Stimulated activated CD8-positive, alpha-beta memory T cell treated with anti-CD3 and anti-CD28 coated beads, Interleukin-12 subunit alpha, Interleukin-12 subunit beta, amount 100 ng/mL, for 4 hours (primary cell): ENCODE measurements at places on chromosomes 2 and 18.

GRCh38 chr2:133713049-133713580, 144.9 kb upstream of the NCKAP5 start:
- DNase-seq, result no peak

DNA sequence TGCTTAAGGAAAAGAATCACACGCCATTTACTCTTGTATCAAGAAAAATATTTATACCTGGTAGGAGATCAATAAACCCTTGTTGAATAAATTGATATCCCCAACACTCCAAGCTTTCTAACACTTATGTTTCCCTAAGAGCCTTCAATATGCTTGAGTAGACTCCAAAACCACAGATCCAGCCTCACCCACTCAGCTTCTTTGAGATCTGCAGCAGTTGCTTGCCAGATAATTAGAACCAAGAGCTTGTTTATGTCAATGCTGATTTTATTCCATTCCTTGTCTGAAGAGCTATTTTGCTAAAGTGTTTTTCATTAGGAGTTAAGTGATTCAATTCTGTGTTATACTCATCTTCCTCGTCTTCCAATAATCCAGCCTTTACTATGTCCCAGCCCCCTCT, 26.3 kb upstream of the CRIM1 start:
- no peak for DNase-seq

- DNase-seq, result no peak
These were observed 10.4 kb downstream of the TBR1 start for GRCh38 chr2:161426455-161426921.

GRCh38 chr18:41655074-41655473, 300.0 kb upstream of the PIK3C3 start:
- DNase-seq, result no peak

DNA sequence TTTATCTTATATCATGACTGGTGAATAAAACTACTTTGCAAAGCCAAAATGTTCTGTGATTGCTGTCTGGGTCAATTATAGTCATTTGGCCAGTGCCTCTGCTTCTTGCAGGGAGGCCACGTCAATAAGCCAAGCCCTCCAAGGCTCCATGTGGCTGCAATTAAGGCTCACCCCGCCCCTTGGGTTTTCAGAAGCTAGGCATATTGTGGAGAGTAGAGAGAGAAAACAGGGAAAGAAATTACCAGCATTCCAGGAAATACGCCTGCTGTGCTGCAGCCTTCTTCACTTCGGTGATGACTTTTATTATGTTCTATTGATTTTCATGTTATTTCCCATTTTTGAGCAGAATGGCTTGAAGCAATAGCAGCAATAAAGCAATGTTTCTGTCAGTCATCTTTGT, 319.7 kb downstream of the SOX11 start:
- no peak for DNase-seq

GRCh38 chr2:67378555-67378954, 18.6 kb upstream of the ETAA1 start:
- DNase-seq, result no peak

DNA sequence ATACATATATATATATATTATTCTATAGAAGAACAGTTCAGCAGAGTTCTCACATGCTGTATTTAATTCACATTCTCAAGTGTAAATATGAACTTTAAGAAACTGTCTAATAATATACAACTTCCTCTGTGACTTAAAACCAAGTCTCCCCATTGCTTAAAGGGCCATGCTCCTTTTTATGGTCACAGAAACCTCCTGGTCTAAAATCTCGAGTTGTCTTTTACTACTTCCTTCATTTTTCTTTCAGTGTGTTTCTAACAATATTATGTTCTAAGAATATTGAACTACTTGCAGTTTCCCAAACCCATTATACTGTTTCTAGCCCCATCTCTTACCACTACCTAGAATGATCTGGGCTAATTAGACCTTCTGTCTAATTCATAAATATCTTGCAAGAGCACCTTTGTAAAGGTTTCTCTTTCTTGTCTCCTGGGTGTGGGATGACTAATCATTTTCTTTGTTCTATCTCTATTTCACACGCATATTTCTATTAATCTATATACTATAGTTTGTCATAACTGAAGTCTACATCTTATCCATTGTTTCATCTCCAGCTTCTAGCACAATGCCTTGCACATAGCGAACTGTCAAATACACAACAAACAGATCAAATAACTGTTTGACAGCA, 48.8 kb downstream of the ERBB4 start:
- DNase-seq, result no peak

- DNase-seq, result no peak
These were observed 161.5 kb downstream of the CAPN13 start for GRCh38 chr2:30645745-30646119.

GRCh38 chr2:100878000-100878791, 58.3 kb downstream of the NPAS2 start:
- DNase-seq, result no peak

DNA sequence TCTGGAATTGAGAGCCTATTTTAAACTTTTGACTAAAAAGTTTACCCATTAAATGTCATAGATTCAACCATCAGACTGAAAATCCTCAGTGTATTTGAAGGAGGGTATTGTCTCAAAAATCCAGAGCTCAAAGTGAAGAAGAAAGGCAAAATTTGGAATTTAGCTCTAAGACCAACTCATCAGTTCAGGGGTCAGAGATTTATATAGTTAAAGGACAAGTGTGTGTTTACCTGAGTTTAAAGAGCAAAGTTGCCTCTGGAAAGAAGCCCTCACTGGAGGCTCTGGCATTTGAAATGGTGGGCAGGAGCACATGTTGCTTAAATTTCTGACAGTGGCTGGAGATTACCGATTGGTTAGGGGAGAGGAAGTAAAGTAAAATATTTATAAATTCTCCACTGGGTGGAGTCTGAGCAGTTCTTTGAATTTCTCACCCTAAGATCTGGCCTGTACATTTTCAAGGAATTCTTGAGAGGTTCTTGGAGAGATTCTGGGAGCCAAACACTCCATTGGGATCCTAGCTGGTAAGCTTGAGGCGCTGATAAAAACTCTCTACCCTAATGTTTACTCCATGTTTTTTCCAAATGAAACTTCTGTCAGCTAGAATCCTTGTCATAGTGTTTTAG, at the start of gene KYNU:
Gene KYNU (plus strand): TSS at position 449 of the 623 bp plus-strand sequence. CDS start 7,704 bp downstream, outside the sequence.
- no peak for DNase-seq

DNA sequence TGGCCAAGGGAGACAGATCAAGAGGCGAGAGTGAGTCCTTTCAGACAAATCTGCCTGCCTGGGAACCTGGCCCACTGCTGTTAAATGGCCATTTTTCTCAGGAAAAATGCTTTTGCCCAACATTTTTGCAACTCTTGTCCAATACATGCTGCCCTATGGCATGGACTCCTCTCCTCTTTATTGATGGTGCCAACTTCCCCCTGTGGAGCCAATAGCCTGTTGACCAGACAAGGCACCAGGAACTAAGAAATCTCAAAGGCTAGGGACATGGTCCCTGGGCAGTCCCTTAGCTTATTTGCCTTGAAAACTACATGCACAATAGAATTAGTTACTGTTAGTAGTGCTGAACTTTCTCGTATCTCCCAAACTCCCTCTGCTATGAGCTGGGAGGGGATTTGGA, 91.8 kb upstream of the ACVR1C start:
- no peak for DNase-seq

- no peak for DNase-seq
These were observed 8.0 kb downstream of the UGT1A1 start for GRCh38 chr2:233768076-233768475.

DNA sequence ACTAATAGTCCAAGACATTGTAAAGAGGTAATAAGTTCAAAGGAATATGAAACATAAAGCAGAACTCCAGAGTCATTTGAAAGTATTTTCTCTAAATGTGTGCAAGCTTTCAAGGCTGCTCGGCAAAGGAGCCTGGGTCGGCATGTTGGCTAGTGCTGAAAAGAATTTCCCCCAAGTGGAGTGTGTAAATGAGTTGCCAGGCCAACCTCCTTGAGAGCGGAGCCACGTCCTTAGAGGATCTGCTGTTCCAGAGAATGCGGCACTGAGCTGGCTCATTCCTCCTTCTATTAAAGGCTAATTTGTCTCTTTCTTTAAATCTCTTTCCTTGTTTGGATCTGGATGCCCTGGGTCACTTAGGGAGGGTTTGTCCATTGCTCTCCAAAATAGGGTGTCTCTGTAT, 127.5 kb downstream of the RDH14 start:
- no peak for DNase-seq

GRCh38 chr2:45285771-45286390, 276.6 kb upstream of the SIX2 start:
- no peak for DNase-seq

DNA sequence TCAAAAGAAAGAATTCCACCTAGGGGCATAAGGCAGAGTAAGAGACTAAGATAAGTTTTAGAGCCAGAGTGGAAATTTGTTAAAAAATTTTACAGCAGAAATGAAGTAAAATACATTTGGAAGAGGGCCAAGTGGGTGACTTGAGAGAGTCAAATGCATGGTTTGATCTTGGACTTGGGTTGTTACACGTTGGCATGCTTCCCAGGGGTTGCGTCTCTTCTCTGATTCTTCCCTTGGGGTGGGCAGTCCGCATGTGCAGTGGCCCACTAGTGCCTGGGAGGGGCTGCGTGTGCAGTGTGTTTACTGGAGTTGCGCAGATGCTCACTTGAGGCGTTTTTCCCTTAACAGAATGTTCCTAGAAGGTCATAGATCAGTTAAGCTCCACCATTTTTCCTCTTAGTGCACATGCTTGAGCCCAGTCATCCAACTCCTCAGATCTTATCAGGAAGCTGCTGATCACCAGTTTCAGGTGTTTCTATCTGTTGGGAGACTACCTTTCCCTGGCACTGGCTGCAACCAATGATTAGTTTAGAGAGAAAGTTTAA, 13.1 kb downstream of the SEH1L start:
- DNase-seq, result no peak

GRCh38 chr2:762646-763045, 85.4 kb upstream of the TMEM18 start:
- no peak for DNase-seq

DNA sequence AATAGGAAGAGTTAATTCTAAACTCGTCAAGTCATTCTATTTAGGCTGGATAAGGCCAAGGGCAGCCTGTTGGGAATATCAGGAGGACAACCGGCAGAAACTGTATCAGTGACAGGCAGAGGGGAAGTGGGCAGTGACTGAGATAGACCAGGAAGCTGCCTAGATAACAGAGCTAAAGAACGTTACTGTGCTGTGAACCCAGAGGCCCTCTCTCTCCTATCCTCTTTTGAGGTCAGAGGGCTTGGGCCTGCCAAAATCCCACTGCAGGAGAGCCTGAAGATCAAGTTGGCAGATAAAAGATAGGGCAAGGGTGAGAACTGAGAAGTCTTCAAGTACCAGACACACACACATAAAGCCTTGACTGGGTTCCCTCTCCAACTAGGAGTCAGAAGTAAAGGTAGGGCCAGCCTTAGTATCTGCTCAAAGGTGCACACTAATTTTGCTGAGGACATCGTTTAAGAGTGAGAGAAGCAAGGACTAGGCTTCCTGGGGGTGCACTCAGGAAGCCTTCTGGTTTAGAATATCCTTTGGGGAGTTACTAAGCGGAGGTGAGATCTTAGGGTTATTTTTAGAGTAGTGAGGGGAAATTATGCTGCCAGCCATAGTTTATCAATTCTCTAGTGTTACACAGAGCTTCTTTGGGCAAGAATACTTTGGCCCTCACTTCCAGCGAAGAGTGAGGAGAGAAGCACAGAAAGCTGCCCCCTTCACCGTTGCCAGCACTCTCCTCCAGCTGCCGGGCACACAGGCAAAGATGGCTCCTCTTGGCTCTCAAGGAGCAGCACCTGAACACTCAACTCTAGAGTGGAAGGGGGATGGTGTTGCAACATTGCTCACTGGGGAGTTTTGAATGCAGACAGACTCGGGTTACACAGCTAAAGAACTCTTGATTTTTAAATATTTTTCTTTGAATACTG, 9.8 kb downstream of the CAVIN2 start:
- no peak for DNase-seq

- DNase-seq, result no peak
These were observed 143.6 kb upstream of the PXDN start for GRCh38 chr2:1887915-1888314.

- DNase-seq, result no peak
These were observed 1.3 kb downstream of the TMEM17 start for GRCh38 chr2:62504657-62505056.

DNA sequence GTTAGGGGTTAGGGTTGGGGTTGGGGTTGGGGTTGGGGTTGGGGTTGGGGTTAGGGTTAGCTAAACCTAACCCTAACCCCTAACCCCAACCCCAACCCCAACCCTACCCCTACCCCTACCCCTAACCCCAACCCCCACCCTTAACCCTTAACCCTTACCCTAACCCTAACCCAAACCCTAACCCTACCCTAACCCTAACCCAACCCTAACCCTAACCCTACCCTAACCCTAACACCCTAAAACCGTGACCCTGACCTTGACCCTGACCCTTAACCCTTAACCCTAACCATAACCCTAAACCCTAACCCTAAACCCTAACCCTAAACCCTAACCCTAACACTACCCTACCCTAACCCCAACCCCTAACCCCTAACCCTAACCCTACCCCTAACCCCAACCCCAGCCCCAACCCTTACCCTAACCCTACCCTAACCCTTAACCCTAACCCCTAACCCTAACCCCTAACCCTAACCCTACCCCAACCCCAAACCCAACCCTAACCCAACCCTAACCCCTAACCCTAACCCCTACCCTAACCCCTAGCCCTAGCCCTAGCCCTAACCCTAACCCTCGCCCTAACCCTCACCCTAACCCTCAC, 24.1 kb upstream of the RABL2A start:
- no peak for DNase-seq

GRCh38 chr2:217147818-217148217, 288.0 kb upstream of the TNP1 start:
- no peak for DNase-seq

- DNase-seq, result no peak
These were observed 273.5 kb downstream of the CALCRL start for GRCh38 chr2:187174582-187174981.

DNA sequence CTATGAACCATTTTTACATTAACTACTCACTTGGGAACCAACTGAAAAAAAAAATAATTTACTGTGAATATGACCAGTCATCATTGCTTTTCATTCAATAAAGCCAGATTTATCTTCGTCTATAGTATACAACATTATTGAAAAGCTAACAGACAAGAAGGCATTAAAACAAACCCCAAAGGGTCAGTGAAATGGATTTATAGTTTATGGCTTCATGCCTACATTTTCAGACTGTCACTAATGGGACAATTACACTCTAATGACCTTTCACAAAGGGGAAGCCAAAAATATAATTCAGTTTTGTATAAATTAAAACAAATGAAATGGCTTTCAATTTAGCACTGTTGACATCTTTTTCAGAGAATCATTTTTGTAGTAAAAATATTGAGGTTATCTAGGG, 169.1 kb downstream of the DSEL start:
- DNase-seq, result no peak

GRCh38 chr2:174778085-174778981, 14.1 kb upstream of the CHRNA1 start:
- DNase-seq, result peak; percentile 46

GRCh38 chr18:75156831-75157230, 52.1 kb downstream of the PTGR3 start:
- no peak for DNase-seq

GRCh38 chr18:11981192-11981542, at the start of gene IMPA2:
Gene IMPA2 (plus strand): TSS chr18:11981507. CDS start chr18:11981670, 163 bp downstream.
- DNase-seq, result no peak

- no peak for DNase-seq
These were observed 110.9 kb downstream of the NAB1 start for GRCh38 chr2:190759749-190760213.
